ENCODE measurements at places on chromosomes 11 and 22.

DNA sequence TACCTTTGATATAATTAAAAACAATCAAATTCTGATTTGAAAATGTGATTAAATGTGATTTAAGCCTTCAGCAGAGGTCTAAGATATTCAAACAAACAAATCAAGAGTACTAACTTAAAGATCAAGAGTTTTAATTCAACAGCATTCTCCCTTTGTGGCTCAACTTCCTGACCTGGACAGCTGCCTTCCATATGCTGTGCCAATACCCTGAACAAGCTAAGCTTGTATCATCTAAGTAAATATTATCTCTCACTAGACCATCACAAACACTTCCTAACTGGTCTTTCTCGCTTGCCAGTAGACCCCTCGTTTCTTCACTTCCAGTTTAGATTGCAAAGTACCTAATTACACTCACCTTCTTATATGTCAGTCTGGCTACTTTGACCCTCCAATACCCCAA lies 35.9 kb upstream of the P4HA3 start:
- DNase-seq, result peak; percentile 54

DNA sequence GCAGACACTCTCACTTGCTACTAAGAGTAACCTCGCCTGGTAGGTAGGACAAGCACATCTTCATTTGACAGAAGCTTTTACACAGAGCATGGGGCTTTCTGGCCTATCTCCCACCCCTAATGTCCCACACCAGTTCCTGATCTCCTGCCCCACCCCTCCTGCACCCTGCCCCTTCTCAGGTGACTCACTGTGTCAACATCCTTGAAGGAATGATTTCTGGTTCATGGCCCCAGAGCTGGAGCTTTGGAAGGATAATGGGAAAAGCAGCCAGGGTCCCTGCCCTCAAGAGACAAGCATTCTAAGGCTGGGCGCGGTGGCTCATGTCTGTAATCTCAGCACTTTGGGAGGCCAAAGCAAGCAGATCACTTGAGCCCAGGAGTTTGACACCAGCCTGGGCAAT lies 47.2 kb downstream of the LRFN4 start:
- DNase-seq, result peak; percentile 45

DNA sequence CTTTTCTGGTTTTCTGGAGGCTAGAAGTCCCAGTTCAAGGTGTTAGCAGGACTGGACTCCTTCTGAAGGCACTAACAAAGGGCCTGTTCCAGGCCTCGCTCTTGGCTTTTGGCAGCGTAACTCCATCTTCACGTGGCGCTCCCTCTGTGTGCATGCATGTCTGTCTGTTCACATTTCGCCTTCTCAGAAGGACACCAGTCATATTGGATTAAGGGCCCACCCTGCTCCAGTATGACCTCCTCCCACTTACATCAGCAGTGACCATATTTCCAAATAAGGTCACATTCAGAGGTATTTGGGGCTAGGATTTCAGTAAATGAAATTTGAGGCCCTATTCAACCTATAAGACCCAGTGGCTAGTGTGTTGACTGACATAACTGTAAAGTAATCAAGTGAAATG lies 20.0 kb downstream of the APLP2 start:
- no peak for DNase-seq

DNA sequence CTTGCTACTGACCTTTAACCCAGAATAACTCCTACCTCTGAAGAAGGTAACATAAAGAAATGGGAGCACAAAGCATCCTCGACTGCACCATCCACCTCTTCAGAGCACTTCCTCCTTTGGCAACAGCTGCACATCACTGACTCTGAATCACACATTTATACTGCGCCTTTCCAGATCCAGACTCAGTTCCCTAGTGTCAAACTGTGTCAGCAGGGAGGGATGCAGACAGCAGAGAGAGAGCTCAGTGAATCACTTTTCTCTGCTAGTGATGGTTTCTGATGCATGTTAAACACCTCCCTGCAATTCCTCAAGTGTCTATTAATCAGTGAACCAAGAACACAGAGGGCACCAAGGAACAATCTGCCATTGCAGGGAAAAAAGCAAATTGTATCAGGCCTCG lies 118.9 kb downstream of the PLEKHA7 start:
- peak; percentile 10 for DNase-seq

DNA sequence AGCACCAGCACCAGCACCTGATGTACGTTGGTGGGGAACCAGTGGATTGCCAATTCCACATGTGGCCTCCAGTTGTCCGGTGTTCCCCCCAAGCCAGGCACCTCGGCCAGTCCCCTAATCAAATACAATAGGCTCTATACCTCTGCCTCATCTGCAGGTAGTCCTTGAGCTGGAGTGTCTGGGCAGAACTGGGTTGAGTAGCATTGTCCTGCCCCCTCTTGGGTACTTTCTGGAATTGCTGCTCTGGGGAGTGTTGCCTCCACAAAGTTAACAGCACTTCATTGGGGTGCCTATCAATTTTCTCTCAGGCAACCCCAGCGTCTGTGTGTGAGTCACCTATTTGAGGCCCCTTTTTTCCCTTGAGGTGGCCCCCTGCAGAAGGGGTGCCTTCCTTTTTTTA lies 413.0 kb upstream of the LARGE1 start:
- DNase-seq, result no peak

GRCh38 chr11:78740199-78741071 lies 165.8 kb upstream of the NARS2 start:
- no peak for DNase-seq

DNA sequence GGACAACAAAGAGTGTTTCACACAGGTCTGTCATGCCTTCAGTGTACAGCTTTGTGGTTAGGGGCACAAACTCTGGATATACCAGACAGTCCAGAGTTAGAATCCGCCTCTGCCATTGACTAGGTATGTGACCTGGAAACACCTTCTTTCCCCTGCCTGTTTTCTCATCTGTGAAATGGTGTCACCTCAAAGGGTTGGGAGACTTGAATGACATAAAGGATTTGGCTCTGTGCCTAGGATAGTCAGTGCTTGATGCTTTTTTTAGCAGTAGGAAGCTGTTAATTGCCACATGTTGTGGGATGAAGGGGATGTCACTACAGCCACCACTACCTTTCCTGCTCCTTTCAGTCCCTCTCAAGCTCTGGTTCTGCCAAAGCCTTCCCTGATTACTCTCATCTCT lies 17.4 kb upstream of the LRRC55 start:
- DNase-seq, result no peak

- DNase-seq, result peak; percentile 57
Measured at GRCh38 chr11:15223318-15223717, 108.6 kb downstream of the INSC start.

DNA sequence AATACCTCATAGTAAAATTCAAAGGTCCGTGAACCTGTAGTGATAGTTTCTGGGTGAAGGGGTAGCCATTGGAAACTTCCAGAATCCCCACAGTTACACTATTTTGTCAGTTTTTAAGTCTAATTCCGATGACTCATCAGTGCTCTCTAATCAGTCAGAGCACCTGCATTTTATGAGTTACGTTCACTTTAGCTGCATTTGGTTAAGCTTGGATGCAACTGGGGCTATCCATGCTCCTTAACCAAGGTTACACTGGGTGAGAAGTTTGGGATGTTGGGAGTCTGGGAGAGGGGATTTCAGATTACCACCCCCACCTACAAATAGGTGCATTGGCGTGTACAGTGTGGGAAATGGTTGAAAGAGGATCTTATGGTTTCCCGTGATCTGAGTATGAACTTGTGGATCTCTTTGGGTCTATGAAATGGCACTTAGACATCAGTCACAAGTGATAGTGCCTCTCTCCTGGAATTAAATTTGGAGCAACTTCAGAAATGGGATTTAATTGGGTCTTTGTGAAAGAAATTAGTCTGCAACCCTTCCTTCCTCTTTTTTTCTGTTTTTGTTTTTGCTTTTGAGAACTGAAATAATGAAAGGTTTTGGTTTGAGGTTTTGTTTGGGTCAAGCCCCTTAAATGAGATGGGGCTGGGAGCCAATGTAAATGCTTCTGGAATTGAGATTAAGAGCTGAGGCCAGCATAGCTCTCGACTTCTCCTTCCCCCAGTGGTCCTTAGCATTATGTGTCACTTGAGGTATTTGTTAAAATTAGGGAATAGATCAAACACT lies 31.5 kb downstream of the EHF start:
- no peak for DNase-seq

GRCh38 chr11:116879800-116880625 lies 42.6 kb upstream of the APOA1 start:
- DNase-seq, result peak; percentile 76

DNA sequence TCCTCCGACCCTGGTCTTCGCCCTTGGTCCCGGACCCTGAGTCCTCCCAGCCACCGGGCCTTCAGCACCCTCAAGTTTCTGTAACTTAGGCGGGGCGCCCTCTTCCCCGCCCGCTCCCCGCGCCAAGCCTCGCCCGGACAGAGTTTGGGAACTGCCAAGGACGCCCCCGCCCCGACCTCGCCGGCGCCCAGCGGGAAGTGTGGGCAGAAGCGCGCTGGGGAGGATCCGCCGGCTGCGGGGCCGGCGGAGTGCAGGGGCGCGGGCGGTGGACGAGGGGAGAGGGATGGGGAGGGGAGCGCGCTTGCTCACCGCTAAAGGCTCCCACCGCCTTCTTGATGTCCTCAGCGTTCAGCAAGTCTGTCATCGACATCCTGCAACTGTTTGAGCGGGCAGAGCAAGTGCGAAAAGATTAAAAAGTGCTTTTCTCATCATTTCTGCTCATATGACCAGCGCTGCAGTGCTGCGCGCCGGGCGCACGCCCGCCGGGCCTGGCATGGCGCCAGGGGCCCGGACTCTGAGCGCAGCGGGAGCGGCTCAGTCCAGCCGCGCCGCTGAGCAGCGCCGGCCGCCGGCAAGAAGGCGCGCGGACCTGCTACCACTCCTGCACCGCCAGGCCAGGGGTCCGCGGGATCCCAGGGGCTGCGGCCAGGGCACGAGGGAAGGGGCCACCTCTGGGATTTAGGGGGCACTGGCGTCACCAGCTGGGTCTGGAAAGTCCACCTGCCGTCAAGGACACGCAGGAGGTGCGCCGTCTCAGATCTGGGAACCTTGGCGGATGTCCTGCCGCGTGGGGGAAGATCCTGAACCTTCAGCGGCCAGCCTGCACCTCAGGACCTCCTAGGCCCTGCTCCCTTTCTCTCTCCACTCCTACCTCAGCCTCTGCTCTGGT lies at the start of gene PVALB:
Gene PVALB, minus strand, starts transcription at position 400 of the 889 bp plus-strand sequence. Its CDS starts 30 bp downstream, at position 370.
- peak; percentile 21 for DNase-seq

- no peak for DNase-seq
Measured at GRCh38 chr11:67024410-67024809, 1.5 kb downstream of the SYT12 start.

GRCh38 chr11:60485987-60486386 lies 6.6 kb upstream of the MS4A12 start:
- DNase-seq, result no peak

GRCh38 chr11:100403816-100404215 lies 283.3 kb upstream of the ARHGAP42 start:
- peak; percentile 82 for DNase-seq

GRCh38 chr11:64800303-64801157 lies 2.5 kb downstream of the MAP4K2 start:
- no peak for DNase-seq

GRCh38 chr11:71372693-71373657 lies 75.2 kb downstream of the DHCR7 start:
- peak; percentile 46 for DNase-seq

- peak; percentile 69 for DNase-seq
Measured at GRCh38 chr11:61138935-61139334, 22.3 kb downstream of the VPS37C start.

DNA sequence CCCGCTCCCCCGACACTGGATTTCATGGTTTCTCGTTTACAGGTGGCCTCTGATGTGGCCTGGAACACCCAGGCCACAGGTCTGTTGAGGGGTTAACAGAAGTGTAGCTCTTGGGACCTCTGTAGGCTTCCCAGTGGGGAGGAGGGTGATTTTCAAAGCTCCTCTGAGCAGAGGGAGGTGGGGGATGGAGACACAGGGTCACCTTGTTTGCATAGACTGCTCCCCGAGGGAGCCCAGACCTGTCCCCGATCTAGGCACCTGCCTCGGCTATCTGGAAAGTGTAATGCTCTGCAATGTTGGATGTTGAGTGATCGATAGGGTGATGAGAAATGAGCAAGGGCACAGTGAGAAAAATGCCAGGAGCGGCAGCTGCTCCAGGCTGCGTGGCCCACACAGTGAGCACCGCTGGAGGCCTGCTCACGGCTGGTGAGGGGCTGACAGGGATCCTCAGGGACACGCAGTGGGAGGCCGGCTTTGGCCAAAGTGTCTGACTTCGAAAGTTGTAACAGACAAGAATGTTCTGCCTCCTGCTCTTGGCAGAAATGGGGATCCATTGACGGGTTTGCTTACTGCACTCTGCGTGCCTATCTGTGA lies 594.1 kb downstream of the BRD1 start:
- no peak for DNase-seq

All from EH (cell line).